ENCODE measurements at places on chromosomes 6 and 20. TPM values are rescaled to one million over a fixed set of nuclear protein-coding genes. Genes with fewer than 3 reads are reported as not detected.

The CFAP61 gene
- total RNA-seq: 0.71 TPM

DNA sequence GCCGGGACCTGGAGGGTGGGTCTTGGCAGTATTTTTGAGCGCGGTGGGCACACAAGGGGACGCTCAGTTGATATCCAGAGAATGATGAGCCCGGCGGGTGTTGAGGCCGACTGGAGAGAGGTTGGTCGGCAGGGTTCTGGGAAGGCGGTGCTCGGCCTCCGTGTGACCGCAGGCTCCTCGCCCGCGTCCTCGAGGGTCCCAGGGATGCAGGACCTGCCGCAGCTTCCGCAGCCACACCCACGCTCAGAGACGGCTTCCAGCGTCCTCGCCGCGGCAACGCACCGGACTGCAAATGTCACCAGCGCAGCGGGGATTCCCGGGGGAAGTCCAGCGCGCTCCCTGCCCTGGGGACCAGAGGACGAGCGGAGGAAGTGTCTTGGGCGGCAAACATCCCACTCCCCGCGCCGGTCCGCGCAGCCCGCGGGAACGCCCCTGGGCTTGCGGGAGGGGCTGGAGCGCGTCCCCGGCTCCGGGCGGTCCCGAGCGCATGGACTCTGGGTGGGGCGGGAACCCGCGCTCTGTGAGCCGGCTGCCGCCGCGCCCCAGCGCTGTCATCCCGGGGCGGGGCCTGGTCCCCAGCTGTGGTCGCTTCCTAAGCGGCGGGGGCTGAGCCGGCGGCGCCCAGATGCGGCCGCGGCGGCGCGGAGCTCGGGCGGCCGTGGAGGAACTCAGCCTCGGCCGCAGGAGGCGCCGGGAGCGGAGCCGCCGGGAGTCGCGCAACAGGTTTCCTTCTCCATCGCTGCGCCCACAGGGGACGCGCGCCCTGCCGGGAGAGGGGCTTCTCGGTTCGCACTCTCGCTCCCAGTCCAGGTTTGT lies at the start of gene STX11:
Gene STX11 (plus strand): TSS at position 624 of the 816 bp plus-strand sequence. CDS start 36,111 bp downstream, outside the sequence.
- peaks cover 14% of the 10 kb centered on the region for H3K27me3 ChIP-seq
- H3K27ac ChIP-seq: peak within 1 kb of the TSS; percentile 77
- peak; percentile 88 for DNase-seq

The RAET1L gene
- not detected for total RNA-seq

- no peak overlapping the region for H3K4me3 ChIP-seq
- no peak overlapping the region for H3K27ac ChIP-seq
- H3K27me3 ChIP-seq: no peaks in the 10 kb centered on the region
- no peak for DNase-seq
These were observed 658.0 kb upstream of the NOX3 start for GRCh38 chr6:156113631-156114030.

GRCh38 chr6:148441454-148441911 lies 98.8 kb downstream of the SASH1 start:
- peaks cover 9% of the 10 kb centered on the region for H3K36me3 ChIP-seq
- H3K4me3 ChIP-seq: no peak overlapping the region
- peaks cover 4% of the 10 kb centered on the region for H3K27me3 ChIP-seq
- peaks cover 21% of the 10 kb centered on the region for H3K4me1 ChIP-seq
- DNase-seq: peak; percentile 48

GRCh38 chr6:41984623-41985022 lies 43.0 kb upstream of the CCND3 start:
- DNase-seq: no peak
- no peaks in the 10 kb centered on the region for H3K27me3 ChIP-seq
- H3K36me3 ChIP-seq: no peaks in the 10 kb centered on the region
- no peaks in the 10 kb centered on the region for H3K4me1 ChIP-seq
- H3K27ac ChIP-seq: no peak overlapping the region
- no peak overlapping the region for H3K4me3 ChIP-seq

GRCh38 chr6:143197377-143197776 lies 136.7 kb downstream of the AIG1 start:
- H3K27me3 ChIP-seq: no peaks in the 10 kb centered on the region
- peaks cover 5% of the 10 kb centered on the region for H3K4me1 ChIP-seq
- DNase-seq: no peak

GRCh38 chr20:50014570-50015562 lies 32.1 kb downstream of the SNAI1 start:
- H3K4me1 ChIP-seq: peaks cover 36% of the 10 kb centered on the region
- no peaks in the 10 kb centered on the region for H3K36me3 ChIP-seq
- H3K27ac ChIP-seq: no peak overlapping the region
- peaks cover 3% of the 10 kb centered on the region for H3K27me3 ChIP-seq
- no peak overlapping the region for H3K4me3 ChIP-seq
- peak; percentile 53 for DNase-seq

DNA sequence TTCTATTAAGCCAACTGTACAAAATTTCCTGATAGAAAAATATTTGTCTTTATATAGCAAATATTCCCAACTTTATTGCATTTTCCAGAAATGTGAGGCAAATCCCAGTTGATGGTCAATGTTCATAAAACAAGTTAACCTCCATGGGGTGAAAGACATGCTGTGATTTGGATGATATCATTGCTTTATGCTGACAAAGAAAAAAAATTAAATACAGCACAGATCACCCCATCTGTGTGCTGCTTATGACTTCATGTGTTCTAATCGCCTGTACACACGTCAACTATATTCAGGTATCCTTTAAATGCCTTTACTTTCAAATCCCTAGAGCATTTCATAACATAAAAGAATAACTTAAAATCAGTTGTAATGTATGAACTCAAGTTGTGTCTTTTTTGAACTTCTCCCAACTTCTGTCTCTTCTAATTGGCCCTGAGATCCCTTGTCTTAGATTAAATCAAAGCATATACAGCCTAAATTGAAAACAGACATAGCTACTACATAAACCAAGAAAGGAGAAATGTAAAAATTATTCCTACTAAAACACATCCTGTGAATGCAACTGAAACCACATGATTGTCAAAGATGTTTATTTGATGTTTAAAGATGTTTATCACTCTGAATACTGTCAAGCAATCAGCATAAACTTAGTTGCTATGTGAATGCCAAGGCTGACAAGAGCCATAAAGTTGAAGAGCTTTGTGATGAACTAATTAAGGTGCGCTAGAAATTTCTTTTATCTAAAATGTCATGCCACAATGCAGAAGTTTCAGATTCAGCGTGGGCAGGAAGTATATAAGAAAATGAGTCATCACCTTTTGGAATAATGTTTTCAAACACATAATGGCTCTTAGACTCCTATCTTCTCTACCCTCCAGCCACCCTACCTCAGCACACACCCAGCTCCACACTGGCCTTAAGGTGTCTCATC lies 68.7 kb downstream of the FILIP1 start:
- H3K4me1 ChIP-seq: peaks cover 15% of the 10 kb centered on the region
- DNase-seq: peak; percentile 59
- no peaks in the 10 kb centered on the region for H3K27me3 ChIP-seq
- H3K36me3 ChIP-seq: no peaks in the 10 kb centered on the region

The C20orf141 gene
- not detected for total RNA-seq

DNA sequence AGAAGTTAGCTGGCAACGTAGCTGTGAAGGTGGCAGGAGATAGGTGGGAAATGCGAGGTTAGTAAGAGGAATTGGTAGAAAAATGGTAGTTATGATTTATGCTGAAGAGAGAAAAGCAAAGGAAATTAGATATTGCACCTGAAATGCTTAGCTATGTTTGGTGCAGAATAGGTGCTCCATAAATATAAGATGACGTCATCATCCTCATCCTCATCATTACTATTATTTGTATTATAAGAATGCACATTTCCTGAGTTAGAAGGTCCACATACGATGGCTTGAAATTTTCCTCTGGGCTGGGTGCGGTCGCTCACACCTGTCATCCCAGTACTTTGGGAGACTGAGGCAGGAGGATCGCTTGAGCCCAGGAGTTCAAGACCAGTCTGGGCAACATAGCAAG lies 39.5 kb upstream of the ANGPT4 start:
- no peak for DNase-seq

GRCh38 chr20:1299522-1299921 lies 29.4 kb downstream of the SDCBP2 start:
- no peak overlapping the region for H3K27ac ChIP-seq
- H3K4me1 ChIP-seq: peaks cover 3% of the 10 kb centered on the region
- peaks cover 5% of the 10 kb centered on the region for H3K36me3 ChIP-seq
- no peaks in the 10 kb centered on the region for H3K27me3 ChIP-seq
- no peak overlapping the region for H3K4me3 ChIP-seq

The MDFI gene
- total RNA-seq: 77.4 TPM

All from muscle of leg (tissue), 16 donors.